ENCODE measurements at places on chromosomes 1 and 21. TPM values are rescaled to one million over a fixed set of nuclear protein-coding genes. Genes with fewer than 3 reads are reported as not detected.

The MCOLN2 gene
- 3.1 TPM for total RNA-seq

The AMY2B gene
- total RNA-seq = 2.7 TPM

The MAD2L2 gene
- total RNA-seq = 31.5 TPM

The SPRR4 gene
- not detected for total RNA-seq

The TMEM52 gene
- total RNA-seq = not detected

The U2AF1 gene
- total RNA-seq = 16.5 TPM

The SPRR2B gene
- not detected for total RNA-seq

The PLA2G2F gene
- total RNA-seq = not detected

The EFNA3 gene
- 0.14 TPM for total RNA-seq

The VWA1 gene
- 2.8 TPM for total RNA-seq

The TBX15 gene
- 0.18 TPM for total RNA-seq

The CYP4A11 gene
- total RNA-seq = not detected

The GSTM5 gene
- 8.5 TPM for total RNA-seq

The VASH2 gene
- total RNA-seq = 3.0 TPM

The SPOCD1 gene
- 14.2 TPM for total RNA-seq

The EPHA2 gene
- total RNA-seq = 11.7 TPM

The DNAJC28 gene
- total RNA-seq = 1.5 TPM

Measured in smooth muscle cell of bladder (primary cell).